ENCODE measurements at places on chromosomes 1 and 21. TPM values are rescaled to one million over a fixed set of nuclear protein-coding genes. Genes with fewer than 3 reads are reported as not detected.

GABRD gene
- total RNA-seq, result not detected

CNKSR1 gene
- 21.9 TPM for total RNA-seq

HIVEP3 gene
- total RNA-seq, result 2.9 TPM

ADAMTS1 gene
- 241 TPM for total RNA-seq

TAS1R1 gene
- total RNA-seq, result not detected

TFAP2E gene
- total RNA-seq, result 6.4 TPM

TEX38 gene
- not detected for total RNA-seq

EPHA2 gene
- total RNA-seq, result 264 TPM

SZRD1 gene
- total RNA-seq, result 52.3 TPM
